ENCODE measurements at places on chromosomes 16 and 17. TPM values are rescaled to one million over a fixed set of nuclear protein-coding genes. Genes with fewer than 3 reads are reported as not detected.

- no peak for DNase-seq
These were observed 52.7 kb upstream of the SLC25A19 start for GRCh38 chr17:75341784-75342486.

- DNase-seq: no peak
These were observed 15.1 kb downstream of the TTYH2 start for GRCh38 chr17:74228306-74228978.

- DNase-seq: no peak
These were observed 21.9 kb downstream of the PRKAR1A start for GRCh38 chr17:68533887-68534694.

DNA sequence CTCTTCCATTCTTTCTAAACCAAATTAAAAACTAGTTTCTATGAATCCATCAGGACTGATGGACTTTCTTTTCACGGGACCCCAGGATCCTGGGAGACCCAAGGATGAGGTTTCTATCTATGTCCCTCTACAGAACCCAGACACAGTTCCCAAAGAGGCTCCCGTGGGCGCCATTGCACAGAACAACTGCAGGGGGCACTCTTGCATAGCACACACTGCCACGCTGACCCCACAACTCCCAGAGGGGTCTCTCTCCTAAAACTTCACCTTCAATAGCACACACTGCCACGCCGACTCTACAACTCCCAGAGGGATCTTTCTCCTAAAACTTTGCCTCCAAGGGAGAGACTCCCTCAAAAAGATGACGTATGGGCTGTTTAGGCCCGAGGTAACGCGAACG lies 9.0 kb downstream of the ABR start:
- no peak for DNase-seq

- DNase-seq: no peak
These were observed 54.3 kb downstream of the AMFR start for GRCh38 chr16:56370875-56371659.

DNA sequence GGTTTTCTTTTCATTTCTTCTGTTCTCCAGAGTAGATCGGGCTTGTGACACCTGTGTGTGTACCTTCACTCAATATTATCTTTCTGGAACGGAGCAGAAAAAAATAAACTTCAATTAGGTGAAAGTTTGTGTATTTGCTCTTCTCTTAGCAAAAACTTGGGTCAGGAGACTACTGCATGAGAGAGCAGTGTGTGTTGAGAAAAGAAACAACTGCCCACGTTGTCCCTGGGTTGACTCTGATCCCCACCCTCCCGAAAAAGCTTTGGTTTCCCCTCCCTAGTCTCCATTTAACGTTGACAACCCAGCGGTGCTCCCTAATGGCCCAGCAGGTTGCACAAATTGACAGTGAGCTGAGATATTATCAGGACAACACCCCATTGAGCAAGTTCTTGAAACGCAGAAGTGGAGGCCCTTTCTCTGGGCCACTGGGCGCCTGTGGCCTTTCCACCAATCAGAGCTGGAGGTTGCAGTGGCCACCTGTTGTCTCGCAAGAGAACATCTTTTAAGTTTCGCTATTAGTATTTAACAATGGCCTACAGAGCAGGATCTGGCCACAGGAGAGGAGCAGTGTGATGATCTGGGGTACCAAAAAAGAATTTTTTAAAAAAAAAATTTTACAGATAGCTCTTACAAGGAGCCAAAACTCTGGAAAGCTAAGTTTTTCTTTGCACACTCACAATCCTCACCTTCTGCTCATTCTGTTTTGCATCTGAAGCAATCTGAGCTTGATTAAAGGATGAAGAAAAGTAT lies 1.5 kb upstream of the TOX3 start:
- DNase-seq: no peak

DNA sequence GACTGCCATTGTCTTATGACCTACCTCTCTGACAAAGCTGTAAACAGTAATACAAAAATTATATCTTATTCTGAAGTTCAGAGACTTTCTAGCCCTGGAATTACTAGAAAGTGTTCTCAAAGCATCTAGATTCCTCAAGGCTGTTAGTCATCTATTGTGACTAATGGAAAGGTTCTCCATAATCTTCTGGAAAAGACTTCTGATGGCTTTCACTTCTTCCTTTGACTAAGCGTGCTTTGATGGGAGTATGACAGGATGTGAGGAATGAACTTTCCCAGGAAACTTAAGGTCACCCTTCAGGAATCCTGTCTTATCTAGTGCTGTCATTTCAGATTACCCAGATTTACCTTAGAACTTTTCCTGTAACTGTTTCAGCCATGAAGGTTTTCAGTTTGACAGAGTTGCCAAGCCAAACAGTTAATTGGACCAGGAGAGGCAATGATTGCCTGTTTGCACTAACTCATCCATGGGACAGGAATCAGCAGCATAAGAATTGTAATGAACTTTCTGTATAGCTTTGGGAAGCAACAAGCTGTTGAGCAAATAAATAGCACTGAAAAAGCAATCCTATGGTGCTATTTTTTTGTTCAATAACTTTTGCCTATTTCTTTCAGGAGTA lies 43.5 kb downstream of the AP2B1 start:
- no peak for DNase-seq

DNA sequence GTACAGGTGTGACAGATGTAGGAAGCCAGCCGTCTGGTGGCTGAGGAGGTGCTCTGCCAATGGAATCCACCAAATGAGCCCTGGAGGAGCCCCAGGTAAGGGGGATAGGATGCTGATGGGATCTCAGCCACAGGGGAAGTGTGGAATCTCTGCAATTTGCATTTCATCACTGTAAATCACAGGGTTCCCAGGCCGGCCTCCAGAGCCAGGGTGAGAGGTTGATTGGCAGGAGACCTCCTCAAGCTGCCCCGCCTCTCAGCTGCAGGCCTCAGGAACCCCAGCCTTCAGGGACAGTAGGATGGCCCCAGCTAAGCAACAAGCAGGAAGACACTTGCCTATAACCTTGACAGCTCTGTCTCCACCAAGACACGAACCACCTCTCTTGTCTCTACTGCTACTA lies 39.4 kb downstream of the RTN4RL1 start:
- DNase-seq: no peak

- no peak for DNase-seq
These were observed 15.4 kb upstream of the TMEM220 start for GRCh38 chr17:10745231-10745630.

DNA sequence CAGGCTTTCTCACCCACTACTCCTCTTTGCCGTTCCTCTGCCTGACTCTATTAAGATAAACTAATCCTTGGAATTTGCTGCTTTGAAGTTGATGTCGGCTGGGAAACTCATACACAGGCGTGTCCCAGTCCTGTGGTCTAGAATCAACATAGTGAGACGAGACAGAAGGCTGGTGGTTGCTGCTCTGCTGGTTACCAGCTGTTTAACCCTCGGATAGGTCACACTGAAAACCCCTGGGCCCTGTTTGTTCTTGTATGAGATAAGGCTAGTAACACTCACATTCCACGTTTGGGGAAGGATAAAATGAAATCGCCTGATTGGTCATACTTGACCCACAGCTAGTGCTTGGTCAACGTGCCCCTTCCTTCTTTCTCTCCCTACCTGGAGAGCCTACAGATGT lies 517.0 kb downstream of the CDH13 start:
- no peak for DNase-seq

- peak; percentile 83 for DNase-seq
These were observed 13.3 kb downstream of the SLC16A3 start for GRCh38 chr17:82241926-82242697.

DNA sequence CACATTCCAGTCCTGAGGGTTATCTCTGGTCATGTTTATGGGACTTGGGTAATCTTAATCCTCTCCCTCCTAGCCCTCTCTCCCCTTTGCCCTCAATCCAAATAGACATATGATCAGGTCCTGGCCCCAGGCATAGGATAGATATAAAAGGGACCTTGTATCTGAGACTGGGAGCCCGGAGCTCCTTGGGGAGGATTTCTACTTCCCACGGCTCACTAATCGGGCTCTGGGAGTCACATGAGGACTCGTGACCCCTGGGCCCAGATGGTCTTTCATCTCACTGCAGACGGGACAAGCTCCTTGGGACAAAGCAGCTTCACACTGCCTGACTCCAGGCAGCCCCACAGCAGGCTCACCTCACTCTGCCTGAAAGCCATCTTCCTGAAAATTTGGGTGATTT lies 57.8 kb upstream of the LYRM9 start:
- no peak for DNase-seq

DNA sequence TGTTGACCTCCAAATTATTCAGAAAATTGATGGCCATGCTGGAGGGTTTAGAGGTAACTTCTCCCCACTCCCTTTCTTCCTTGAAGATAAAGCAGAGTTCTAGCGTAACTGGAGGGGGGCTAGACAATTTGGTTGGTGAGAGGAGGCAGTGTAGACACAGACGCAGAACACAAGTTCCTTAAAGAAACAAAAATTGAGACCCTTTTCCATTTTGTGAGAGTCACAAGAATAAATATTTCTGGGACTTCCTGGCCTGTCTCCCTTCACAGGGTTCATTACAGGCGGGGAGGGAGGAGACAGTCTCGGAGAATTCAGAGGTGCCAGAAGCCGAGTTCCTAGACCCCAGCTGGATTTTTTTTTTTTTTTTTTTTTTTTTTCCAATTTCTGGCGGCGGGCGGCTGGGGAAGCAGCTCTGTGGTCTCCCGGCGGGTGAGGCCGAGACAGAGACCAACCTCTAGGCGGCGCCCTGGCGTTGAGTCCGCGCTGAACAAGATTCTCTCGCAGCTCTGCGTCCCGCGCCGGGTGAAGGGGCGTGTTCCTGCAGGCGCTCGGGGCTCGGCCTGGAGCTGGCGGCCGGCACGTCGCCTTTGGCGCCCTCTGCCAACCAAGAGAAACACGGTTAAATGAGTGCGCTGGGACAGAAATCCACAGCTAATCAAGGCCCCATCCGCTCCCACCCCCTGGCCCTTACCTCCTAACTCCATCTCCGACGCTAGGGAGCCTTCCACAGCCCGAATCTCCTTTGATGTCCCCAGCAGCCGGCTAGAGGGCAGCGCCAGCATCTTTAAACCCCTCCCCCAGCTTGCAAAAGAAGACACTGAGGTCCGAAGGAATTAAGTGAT lies 10.2 kb upstream of the HOXB9 start:
- DNase-seq: peak; percentile 91

DNA sequence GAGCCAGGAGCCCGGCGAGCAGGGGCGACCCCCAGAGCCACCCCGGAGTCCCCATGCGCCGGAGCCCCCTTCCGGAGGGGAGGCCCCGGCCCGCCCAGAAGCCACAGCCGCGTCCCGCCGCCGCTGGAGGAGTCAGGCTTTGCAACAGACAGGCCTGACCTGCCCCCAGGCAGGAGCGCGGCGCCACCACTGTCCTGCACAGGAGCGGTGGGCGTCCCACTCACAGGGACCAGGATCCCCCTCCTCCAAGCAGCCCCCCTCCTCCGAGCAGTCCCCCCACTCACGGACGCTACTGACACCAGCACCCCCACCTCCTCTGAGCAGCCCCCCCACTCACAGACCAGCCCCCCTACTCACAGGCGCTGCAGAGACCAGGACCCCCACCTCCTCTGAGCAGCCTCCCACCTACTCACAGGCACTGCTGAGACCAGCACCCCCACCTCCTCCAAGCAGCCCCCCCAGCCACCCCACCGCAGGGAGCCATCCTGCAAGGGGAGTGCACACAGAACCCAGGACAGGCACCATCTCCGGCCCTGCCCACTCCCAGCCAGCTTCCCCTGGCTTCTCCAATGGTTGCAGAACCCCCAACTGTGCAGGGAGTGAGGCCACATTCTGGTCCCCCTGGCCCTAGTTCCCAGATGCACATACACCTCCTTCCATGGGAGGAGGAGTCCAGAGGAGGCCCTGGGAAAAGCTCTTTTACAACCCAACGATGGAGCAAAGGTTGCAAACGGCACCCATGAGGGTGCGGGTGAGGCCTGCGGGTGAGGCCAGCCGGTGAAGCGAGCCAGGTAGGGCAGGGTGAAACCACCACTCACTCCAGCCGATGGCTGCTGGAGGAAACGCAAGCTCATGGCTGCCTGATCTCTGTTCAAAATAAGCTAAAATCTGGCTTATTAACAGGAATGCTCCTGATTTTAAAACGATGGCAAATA lies 69.9 kb downstream of the ABR start:
- DNase-seq: peak; percentile 53

- no peak for DNase-seq
These were observed 181.5 kb downstream of the PRKCA start for GRCh38 chr17:66483906-66484305.

DNA sequence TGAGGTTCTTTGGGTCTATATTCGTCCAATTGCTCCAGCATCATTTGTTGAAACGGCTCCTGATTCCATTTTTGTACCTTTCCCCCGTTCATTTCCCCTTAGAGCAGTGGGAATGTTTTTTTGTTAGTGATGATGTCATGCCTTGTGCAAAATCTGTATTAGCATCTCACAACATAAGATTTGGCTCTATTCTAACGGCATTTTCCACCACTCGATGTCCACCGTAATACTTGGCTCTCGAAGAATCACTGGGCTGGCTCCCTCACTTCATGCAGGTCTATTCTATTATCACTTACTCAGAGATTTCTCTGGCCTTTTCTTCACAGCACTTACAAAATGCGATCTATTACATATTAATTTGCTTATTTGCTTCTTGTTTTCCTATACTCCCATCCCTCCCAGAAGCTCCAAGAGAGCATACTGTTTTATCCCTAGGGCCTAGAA lies 571 bp upstream of the NME1 start:
- peak; percentile 67 for DNase-seq

KRTAP3-2 gene
- not detected for polyA plus RNA-seq

C1QTNF1 gene
- 11.6 TPM for polyA plus RNA-seq

ABCC11 gene
- polyA plus RNA-seq: 0.07 TPM

ZPBP2 gene
- not detected for polyA plus RNA-seq

ENPP7 gene
- polyA plus RNA-seq: not detected

DGKE gene
- 2.8 TPM for polyA plus RNA-seq

LGALS9 gene
- polyA plus RNA-seq: 0.37 TPM

MAP3K14 gene
- polyA plus RNA-seq: 13.7 TPM

CCDC92B gene
- polyA plus RNA-seq: 0.07 TPM

PIK3R5 gene
- polyA plus RNA-seq: not detected

KRTAP4-7 gene
- polyA plus RNA-seq: not detected

AANAT gene
- polyA plus RNA-seq: not detected

KCNJ18 gene
- polyA plus RNA-seq: not detected

TAOK1 gene
- polyA plus RNA-seq: 7.4 TPM

CTF1 gene
- polyA plus RNA-seq: 35.9 TPM
